ENCODE measurements at places on chromosomes 1 and 21. TPM values are rescaled to one million over a fixed set of nuclear protein-coding genes. Genes with fewer than 3 reads are reported as not detected.

DNA sequence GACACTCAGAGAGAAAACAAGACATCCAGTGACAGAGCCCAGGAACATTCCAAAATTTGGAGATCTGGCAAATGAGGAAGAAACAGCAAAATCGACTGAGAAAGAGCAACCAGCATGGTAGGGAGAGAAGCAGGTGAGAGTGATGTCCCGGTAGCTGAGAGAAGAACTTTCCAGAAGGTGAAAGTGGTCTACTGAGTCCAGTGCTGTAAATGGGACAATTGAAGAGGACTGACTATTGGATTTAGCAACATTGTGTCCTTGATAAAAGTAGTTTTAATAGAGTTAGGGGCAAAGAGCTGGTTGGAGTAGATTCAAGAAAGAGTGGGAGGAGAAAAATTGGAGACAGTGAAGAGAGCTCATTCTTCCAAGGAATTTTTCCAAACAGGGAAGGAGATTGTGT, 15.0 kb upstream of the IL10RB start:
- DNase-seq, result no peak

- no peak for DNase-seq
Measured at GRCh38 chr1:182279302-182279701, 112.3 kb downstream of the GLUL start.

GRCh38 chr1:221230605-221231004, 351.4 kb downstream of the HLX start:
- no peak for DNase-seq

DNA sequence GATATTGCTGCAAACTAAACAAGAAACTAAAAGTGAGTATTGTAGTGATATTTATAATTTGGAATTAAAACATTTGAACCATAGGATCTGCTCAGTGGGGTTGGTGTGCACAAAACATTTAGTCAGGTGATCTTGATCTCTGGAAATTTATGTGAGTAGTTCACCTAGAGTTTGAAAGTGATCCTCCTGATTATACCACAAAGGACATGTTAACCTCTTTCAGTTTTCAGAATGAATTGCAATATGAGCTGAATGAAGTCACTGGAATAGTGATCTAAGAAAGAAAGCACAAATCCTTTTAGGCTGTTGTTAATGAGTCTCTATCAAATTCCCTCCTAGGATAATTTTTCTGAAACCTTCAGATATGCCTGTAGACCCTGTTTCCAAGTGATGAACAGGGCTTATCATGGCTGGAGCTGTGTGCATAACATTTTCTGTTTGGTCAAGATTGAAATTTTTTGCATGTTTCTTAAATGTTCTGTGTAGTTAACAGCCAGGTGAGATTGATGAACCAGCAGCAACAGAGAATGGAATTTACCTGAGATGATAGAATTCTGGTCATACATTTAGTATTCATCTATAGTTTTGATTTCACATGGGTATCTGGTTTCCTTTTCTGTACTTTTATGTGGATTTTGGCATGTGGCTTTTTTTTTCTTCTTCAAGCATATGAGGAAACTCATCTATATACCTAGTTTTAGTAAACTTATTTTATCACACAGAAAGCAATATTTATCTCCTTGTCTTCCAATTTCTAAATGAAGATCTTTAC, 25.5 kb downstream of the CDC14A start:
- DNase-seq, result no peak

GRCh38 chr1:43279666-43280065, 5.7 kb downstream of the C1orf210 start:
- peak; percentile 17 for DNase-seq

DNA sequence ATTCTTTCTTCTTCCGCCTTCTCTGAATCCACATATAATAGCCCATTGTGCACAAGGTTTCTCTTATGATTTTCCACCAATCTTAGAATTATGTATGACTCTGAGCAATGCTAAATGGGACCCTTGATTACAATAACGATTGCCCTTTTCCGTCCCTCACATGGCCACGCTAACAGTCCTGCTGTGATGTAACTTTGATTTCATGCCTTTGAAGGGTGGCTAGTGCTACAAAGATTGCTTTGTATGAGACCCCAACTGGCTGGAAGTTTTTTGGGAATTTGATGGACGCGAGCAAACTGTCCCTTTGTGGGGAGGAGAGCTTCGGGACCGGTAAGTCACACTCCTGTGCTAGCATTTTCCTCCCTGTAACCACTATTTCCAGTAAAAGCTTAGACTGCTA, 45.3 kb downstream of the PGM1 start:
- DNase-seq, result no peak

DNA sequence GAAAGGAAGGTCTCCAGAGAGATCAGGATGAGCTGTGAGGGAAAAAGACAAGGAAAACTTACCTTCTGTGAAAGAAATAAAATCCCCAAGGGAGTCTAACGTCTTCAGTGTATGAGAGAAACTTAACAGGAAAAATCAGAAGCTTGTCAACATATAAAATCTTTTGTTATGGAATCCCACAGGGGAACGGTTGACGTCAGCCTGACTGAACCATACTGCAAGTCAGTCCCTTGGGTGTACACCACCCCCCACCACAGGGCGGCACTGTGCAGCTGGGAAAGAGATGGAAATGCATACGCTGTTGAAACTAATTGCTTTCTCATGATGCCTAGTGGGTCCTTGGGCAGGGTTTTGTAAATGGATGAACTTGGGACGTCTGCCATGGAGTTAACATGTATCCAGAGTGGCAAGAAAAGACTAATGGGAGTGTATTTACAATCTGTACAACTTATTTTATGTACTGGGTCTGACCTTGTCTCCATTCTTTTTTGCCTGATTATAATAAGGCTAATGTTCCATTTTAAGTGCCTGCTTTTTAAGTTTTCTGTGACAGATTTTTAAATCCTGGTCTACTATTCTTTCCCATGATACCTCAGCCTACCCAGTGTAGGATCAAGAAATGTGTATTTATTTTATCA, 22.7 kb downstream of the UTP25 start:
- DNase-seq, result no peak

OPTC gene
- total RNA-seq, result not detected

LRRC3 gene
- 7.2 TPM for total RNA-seq
